GM13976 (cell line): ENCODE measurements at places on chromosomes 3 and 15.

- DNase-seq: no peak
Observed at GRCh38 chr15:74788042-74788682, 6.3 kb downstream of the CSK start.

GRCh38 chr3:178182337-178182779, 353.9 kb upstream of the KCNMB2 start:
- DNase-seq: no peak

DNA sequence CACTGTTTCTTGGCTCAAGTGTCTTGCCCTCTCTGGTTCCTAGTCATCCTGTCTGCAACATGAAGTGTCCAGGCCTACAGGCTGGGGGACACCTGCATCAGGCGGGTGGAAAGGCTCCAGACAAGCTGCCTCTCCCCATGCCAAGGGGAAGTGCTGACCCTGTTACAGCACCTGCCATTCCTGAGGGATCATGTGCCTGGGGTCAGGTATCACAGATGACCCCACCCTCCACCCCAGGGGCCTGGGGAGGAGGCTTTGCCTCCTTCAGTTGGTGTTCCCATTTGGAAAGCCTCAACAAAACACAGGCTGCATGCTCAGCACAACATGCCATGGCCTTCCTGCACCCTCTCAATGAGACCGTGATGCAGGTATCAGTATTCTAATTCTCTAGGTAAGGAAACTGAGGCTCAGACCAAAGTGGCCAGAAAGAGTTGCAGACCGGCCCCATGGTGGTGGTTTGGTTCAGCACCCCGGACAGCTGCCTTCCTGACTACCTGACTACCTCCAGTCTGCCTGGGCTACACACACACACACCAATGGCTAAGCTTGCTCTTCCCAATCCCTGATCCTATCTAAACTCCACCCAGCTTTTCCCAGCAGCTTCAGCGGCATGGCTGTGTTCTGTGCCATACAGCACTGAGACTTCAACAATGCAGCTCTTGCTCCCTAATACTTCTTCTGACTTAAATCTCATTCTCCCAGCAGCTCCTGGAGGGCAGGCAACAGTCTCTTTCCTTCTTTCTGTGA, 69.7 kb upstream of the LINGO1 start:
- peak; percentile 66 for DNase-seq

- DNase-seq: peak; percentile 38
Observed at GRCh38 chr3:24237971-24238706, 256.5 kb downstream of the THRB start.

DNA sequence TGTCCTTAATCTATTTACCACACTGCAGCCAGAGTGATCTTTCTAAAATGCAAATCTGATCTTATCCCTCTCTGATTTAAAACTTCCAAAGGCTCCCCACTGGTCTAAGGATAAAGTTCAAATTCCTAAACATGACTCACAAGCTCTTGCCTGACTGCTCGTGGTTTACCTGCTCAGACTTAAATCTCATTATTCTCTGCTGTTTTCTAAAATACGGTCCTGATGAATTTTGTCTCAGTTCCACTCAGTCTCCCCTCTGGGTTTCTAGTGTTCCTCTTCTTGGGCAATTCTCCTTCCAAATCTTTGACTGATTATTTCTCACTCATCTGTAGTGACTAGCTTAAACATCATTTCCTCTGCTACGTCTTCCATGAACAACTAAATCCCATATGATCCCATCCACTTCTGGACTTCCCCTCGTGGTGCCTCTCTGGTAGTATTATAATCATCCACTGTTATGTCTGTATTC, 108.3 kb downstream of the P3H2 start:
- DNase-seq: no peak

- no peak for DNase-seq
Observed at GRCh38 chr3:157284688-157285087, 124.7 kb upstream of the CCNL1 start.

- no peak for DNase-seq
Observed at GRCh38 chr3:191070201-191070600, 128.8 kb upstream of the OSTN start.

- no peak for DNase-seq
Observed at GRCh38 chr15:77664428-77664827, 31.7 kb upstream of the LINGO1 start.

- no peak for DNase-seq
Observed at GRCh38 chr15:59388670-59389069, 16.0 kb upstream of the MYO1E start.

DNA sequence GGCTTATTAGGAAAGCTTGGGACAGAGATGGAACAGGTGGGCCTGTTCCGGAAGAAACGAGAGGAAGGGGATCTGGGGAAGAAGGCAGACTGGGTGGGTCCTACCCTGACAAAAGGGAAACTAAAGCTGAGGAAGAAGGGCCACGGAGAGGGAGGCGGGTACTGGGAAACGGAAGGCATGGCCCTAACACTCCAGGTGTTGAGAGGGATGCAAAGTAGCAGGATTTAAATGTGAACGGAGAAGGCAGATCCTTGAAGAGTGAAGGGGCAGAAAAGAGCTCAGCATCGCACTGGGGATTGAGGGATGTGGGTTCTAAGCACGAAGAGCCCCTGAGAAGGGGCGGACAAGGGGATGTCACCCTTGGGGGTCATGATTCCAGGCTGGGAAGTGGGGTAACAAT, 735 bp downstream of the STIMATE start:
- no peak for DNase-seq

GRCh38 chr3:52036222-52036694, 20.1 kb downstream of the DUSP7 start:
- DNase-seq: no peak
